Adrenal gland (tissue), 19 donors: ENCODE measurements at places on chromosomes 12 and 14. TPM values are rescaled to one million over a fixed set of nuclear protein-coding genes. Genes with fewer than 3 reads are reported as not detected.

GRCh38 chr14:94310248-94310647 is 12.9 kb downstream of the SERPINA6 start:
- DNase-seq: peak; percentile 6

SLC6A13 gene
- not detected for total RNA-seq

- DNase-seq: no peak
Measured at GRCh38 chr12:93789767-93790166, 112.6 kb downstream of the CRADD start.

- DNase-seq: no peak
Measured at GRCh38 chr12:87585882-87586557, 443.2 kb downstream of the C12orf50 start.

C1R gene
- 10.3 TPM for total RNA-seq

- no peak for DNase-seq
Measured at GRCh38 chr12:82627799-82628198, 58.9 kb upstream of the TMTC2 start.

DNA sequence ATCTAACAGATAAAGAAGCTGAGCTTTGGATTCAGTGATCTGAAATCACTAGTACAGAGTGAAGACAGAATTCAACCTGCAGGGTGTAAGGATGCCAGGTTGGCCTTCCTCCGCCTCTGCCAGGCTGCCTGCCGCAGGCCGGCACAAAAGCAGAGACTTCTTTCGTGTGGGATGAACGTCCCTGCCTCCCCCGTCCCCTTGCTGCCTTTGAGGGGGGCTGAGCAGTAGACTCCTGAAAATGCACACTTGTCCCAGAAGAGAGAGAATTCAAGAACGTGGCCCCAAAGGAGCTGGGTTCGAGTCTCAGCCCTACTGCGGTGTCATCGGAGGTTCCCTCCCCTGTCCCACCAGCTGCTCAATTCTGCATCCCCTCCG is 154.3 kb downstream of the BCL11B start:
- no peak for DNase-seq
